ENCODE measurements at places on chromosomes 6 and 20.

DNA sequence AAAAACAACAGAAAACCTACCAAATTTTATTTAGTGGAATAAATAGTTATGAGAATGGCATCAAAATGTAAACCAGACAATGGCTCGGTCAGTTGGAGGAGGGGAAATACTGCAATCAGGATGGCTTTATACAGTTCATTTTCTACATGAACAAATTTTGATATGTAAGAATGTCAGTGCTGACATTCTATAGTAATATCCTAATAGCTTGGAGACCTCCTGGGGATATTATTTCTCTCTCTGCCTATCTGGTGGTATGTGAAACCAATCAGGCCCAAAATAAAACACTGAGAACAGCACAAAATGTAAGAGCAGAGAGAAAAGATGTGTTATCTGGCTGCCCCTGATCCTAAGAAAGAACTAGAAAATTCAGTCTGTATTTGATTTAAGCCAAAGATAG is 327.7 kb downstream of the UBE3D start:
- no peak for DNase-seq

GRCh38 chr6:135251498-135252441 is 70.7 kb downstream of the MYB start:
- DNase-seq = no peak

- no peak for DNase-seq
Measured at GRCh38 chr20:25533920-25534700, 51.2 kb downstream of the NINL start.

DNA sequence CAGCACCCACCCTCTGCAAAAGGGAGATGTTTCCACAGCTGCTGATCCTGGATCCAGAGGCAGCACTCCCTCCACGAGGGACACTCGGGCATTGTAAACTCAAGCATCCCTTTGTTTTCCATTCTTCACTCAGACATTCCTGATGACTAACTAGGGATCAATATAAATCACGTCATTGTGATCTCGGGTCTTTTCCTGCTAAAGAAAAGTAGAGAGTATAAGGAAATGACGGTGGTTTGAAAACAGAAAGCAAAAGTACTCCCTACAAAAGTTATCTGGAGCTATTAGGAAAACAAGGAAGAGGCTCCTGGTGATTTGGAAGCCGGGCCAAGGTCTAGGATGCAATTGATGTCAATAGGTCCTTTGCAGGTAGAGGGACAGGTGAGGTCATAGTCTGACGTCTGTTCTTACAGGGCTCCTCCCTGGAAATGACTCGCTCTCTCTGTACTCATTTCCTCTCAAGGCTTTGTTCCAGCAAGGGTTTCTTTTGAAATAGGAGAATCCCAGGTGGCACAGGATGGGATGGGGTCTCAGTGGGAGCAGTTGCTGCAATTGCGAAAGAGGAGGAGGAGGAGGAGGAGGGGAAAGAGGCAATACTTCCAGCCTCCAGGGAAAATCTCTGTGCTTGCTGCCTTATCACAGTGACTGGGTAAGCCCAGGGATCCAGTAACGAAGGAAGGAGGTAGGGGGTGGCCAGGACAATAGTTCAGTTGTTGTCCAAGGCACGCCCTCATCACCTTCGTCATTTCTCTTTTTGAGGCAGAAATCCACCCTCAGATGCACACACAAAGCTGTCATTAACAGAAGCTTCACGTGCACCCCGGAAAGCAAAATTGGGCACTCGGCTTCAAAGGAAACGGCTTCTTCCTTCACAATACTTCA is 222.8 kb downstream of the LY86 start:
- DNase-seq = no peak

DNA sequence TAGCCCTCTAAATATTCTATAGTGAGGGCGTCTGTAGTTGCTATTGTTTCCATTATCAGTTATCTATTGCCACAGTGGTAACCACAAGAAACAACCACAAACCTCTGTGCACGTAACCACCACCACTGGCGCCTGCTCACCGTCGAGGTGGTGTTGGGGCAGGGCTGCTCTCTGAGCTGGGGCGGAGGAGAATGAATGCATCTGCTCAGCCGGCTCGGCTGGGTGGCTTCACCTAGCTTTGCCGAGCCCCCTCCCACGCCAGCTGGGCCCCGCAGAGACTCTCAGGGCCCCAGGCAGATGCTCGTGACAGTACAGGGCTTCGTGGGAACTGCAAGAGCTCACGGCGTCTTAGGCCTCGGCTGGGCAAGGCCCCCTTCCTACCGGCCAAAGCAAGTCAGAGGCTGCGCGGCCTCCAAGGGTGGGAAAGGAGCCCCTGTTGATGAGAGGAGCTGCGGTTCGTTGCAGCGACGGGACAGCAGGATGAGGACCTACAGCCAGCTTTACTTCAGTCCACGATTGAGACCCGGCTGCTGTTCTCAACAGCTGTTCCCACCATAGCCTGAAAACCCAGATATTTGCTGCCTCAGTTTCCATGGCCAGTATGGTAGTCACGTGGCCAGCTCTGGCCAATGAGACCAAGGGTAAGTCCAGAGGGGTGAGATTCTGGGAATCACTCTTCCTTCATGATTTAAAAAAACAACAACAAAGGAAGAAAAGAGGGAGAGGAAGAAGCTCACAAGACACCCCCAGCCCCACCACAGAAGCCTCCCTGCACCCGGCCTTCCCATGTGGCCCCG is 120.2 kb upstream of the AFDN start:
- no peak for DNase-seq

- DNase-seq = no peak
Measured at GRCh38 chr6:72464791-72465691, 156.8 kb upstream of the KCNQ5 start.

GRCh38 chr20:55160037-55160436 is 684.6 kb downstream of the DOK5 start:
- DNase-seq = no peak

DNA sequence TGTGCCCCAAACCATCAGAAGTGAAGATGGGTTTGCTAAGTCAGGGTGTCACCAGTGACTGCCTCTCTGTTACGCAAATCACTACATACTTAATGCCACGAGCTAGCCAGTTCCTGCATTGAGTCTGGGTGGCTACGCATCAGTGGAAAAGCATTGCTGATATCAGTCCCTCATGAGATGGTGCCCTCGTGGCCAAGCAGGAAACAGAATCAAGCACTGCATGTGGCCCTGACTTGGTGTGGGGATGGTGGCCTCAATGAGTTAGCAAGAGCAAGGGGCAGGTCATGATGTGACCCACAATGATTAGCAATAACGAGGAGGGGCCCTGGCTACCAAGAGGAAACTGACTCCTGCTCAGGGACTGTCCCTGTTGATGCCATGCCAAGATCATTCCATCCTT is 51.6 kb upstream of the FNDC1 start:
- DNase-seq = no peak

DNA sequence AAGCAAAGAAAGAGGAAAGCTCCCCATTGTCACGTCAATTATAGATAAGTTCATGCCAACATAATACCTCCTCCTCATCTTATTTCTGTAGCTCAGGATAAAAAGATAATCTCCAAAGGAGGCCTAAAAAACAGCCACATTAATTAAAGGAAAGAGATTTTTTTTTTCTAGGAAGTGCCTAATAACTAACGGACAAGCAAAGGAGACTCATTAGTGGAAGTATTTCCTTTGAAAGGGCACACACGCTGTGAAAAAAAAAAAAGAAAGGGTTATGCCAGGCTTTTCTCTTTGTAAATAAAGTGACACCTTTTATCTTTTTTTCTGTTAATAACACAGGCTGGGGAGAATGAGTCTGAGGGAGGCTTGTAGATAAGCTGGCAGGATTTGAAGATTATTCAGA is 55.7 kb downstream of the PCSK2 start:
- no peak for DNase-seq

- no peak for DNase-seq
Measured at GRCh38 chr6:149237464-149237863, 80.0 kb upstream of the TAB2 start.

GRCh38 chr6:75449630-75450206 is 43.9 kb downstream of the FILIP1 start:
- DNase-seq = no peak

GRCh38 chr20:36305602-36306551 is at the start of gene DLGAP4:
Gene DLGAP4, plus strand, starts transcription at chr20:36306339. Its CDS starts 125,379 bp downstream, at chr20:36431718.
- DNase-seq = no peak

- DNase-seq = no peak
Measured at GRCh38 chr20:23156170-23156841, 70.2 kb upstream of the CD93 start.

DNA sequence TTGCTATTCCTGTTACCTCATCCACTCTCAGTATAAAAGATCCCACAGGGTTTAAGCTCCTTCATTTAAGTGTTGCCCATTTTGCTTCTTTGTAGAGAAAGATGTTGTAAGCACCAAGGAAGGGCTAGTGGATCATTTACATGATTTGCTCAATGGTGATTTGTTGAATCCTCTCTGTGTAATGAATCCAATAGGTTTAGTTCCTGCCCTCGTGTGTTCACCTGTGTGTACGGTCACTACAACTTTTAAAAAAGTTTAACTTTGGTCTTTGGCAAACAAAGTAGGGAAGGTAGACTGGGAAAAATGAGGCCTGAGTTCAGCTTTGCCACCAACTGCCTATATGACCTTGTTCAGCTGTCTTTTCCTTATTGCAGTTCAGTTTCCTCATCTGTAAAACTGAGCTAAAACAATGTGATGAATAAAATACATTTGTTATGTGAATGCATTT is 51.5 kb downstream of the DHX35 start:
- no peak for DNase-seq

DNA sequence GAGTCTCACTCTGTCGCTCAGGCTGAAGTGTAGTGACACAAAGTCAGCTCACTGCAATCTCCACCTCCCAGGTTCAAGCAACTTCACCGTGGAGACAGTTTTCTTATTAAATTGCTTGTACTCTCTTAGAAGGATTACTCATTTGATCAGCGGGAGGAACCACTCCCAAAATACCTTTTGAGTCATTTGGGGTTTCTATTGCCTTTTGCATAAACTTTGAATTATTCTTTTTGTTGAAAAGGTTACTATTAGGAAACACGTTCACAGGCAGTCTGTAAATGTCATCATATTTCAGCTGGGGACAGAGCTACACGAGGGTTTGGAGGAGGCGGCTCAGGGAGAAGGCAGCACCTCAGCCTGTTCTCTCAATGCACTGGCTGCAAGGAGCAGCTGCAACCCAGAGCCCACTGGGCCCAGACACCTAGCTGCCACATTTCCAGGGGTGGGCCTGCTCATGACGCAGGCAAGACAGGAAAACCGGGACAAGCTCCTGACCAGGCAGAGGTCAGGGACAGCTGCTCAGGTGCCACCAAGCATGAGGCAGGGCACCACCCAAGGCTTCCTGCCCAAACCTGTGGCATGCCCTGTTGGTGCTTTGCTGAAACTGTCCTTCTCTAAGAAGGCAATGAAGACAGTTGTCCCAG is 205.9 kb downstream of the BMP7 start:
- no peak for DNase-seq

DNA sequence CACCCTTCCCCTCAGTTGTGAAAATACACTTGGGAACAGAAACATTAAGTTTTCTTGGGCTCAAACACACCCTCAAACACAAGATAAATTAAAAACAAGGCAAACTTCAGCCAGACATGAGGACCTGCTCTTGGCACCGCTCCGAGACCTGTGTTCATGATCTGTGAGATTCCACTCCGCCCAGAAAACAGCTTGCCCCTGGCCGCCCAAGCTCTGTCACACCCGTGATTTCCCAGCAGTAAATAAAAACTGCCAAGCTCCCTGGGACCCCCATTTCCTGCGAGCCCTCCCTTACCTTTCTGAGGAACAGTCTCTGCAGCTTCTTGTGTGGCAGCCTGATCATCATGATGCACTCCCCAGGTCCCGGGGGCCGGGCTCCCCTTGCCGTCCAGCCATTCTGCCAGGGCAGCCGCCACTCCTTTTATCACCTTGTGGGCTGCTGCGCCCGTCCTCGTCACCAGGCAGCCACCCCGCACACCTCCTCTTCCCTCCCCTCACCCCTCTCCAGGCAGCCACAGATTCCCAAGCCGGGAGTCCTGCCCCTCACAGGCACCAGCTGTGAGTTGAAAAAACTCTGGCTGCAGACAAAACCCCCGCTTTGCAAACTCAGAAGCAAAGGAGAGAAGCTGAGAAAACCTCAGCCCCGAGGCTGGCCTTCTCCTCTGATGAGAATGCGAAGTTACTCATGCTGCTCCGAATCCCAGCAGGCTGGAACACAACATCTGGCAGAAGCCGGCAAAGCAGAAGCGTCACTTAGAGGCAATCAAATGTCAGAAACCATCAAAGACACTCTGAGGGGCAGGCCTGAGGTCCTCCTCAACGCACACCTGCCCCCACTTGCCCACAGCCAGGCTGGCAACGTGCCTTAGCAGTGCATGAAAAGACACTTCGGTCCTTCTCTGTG is 130.4 kb upstream of the RPS6KA2 start:
- no peak for DNase-seq

- no peak for DNase-seq
Measured at GRCh38 chr20:41006126-41006935, 22.3 kb upstream of the TOP1 start.

GRCh38 chr20:4046311-4046924 is 31.1 kb upstream of the RNF24 start:
- DNase-seq = no peak

GRCh38 chr20:13749811-13750210 is 34.9 kb downstream of the ESF1 start:
- no peak for DNase-seq

DNA sequence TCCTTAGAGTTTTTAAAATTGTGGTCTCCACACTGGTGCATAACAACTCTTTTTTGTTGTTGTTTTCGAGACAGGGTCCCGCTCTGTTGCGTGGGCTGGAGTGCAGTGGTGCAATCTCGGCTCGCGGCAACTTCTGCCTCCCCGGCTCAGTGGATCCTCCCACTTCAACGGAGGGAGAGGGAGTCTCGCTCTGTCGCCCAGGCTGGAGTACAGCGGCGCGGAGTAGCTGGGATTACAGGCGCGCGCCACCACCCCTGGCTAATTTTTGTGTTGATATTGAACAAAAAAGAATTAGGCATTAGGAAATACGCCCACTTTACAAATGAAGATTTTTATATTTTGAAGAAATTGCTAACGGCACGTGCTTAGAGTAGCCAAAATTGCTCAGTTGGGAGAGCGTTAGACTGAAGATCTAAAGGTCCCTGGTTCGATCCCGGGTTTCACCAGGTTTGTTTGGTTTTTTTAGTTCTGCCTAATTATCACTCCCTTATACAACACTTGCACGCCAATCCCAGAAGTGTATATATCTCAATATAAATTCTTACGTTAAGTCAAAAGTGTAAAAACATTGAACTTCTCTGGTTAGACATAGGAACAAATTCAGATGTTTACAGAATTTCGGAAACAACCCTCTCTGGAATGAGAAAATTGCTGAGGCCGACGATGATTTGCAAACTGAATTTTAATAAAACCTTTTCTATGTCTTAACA is 159.6 kb downstream of the TRIM27 start:
- DNase-seq = no peak

- no peak for DNase-seq
Measured at GRCh38 chr6:148222846-148223245, 119.8 kb upstream of the SASH1 start.

GRCh38 chr6:28167068-28167467 is 25.4 kb downstream of the ZKSCAN8 start:
- no peak for DNase-seq

DNA sequence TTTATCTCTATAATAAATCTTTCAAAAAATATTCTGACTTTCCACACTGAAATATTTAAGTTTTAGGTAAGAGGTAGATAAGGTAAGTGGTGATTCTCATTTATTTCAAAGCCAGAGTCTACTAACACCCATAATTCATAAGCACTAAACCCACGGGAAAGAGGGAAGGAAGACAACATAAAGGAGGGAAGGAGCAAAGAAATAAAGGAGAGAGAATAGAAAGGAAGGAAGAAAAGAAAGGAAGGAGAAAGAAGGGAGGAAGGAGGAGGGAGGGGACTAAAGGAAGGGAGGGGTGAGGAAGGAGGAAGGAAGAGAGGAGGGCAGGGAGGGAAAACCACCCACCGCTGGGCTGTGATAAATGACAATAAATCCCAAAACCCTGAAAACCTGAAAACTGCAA is 25.2 kb downstream of the MAP3K5 start:
- DNase-seq = no peak
